ENCODE measurements at places on chromosomes 3 and 15. TPM values are rescaled to one million over a fixed set of nuclear protein-coding genes. Genes with fewer than 3 reads are reported as not detected.

The KY gene
- total RNA-seq: not detected

The SAMD7 gene
- total RNA-seq: not detected

The NOX5 gene
- total RNA-seq: 0.34 TPM

The C2CD4A gene
- total RNA-seq: not detected

The DTWD1 gene
- 15.3 TPM for total RNA-seq
